ENCODE measurements at places on chromosomes 2 and 18.

DNA sequence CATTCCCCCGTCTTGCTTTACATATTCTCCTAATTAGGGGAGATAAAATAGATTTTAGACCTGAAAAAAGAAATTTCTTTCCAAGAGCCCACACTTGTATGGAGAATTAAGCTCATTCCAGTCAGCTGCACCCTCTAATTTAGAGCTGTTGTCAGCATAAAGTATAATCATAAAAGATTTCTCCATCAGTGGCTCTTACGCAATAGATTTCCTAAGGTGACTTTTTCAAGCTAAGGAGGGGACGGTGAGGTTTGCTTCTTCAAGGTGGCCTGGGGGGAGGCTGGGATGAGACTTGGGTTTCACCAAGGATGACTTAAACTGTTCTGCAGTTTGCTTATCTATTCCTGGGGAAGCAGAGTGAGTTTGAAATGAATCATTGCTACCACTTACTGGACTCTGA lies 426.2 kb downstream of the NBAS start:
- DNase-seq = no peak

DNA sequence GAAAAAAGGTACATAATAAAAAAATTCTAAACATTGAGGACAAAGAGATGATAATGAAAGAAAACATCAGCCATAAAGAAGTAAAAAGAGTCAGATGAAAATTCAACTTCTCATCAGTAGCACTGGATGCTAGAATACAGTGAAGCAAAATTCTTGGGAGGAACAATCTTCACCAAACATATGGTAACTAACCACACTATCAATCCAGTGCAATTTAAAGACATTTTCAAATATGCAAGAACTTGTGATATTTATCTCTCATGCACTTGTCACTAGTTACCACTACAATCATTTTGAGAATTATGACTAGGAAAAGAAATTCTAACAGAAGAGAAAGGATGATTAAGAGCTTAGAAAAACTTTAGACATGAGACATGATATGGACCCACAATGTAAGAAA lies 127.4 kb downstream of the RTTN start:
- DNase-seq = no peak

DNA sequence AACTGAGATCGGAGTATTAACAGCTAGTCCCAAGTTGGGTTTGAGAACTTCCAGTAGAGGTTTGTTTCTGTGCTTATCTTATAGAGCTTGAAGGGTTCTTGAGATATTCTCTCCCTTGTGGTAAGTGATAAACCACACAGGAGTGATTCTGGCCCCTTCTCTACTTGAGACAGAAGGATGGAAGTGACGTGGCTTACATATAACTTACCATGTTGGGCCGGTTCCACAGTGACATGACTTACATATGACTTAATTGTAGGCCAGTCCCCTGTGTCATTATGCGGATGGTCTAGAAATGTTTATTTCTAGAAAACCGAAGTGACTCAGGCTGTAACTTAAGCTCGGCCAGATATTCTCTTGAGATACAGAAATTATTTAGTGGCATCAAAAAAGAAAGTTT lies 62.7 kb downstream of the TRAPPC12 start:
- no peak for DNase-seq

- no peak for DNase-seq
Measured at GRCh38 chr2:221779614-221780067, 207.5 kb upstream of the EPHA4 start.

DNA sequence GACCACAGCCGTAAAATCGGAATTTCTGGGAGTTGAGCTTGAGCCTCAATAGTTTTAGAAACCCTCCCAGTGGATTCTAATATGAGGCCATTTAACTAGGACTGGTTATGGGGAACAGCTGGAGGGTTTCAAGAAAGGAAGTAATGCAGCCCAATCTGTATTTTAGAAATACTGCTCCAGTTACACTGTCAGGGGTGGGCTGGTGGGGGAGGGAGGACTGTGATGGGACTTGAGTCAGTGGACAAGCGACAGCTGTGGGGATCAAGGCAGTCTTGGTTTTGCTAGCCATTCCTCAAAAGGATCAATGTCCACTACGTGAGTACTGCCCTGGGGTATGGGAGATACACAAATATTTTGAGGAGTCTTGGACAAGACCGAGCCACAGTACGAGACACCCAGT lies 34.8 kb downstream of the ASB1 start:
- no peak for DNase-seq

DNA sequence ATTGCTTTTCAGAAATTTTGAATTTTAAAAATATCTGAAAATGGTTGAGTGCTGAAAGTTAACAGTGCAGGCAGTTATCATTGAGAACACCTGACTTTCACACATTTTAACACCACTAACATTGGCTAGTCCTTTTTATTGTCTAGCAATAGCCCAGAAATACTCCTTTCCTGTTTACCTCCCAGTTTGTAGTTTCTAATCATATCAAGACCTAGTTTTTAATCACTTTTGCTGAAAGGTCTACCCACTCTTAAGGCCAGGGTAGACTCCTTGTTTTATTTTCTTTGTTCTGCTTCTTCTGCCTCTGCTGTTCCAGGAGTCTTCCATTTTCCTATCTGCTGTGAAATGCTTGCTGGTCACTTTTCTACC lies 72.1 kb downstream of the UBE2E3 start:
- no peak for DNase-seq
